ENCODE measurements at places on chromosomes 5 and 9.

- DNase-seq = peak; percentile 86
Observed at GRCh38 chr5:34657274-34657921, 1.3 kb downstream of the RAI14 start.

DNA sequence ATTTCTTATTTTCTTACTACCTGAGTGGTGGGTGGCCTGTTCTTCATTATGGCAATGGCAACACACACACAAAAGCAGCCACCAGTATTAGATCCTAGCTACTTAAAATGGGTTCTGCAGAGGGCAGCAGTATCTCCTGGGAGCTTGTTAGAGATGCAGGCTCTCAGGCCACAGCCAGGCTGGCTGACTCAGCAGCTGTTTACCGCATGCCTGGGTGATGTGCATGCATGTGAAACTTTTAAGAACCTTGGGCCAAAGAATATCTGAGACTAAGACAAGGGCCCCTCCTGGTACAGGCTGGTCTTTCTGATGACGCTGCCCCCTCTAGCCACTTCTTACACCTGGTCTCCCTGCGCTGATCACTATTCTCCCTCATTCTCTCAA, 399.0 kb downstream of the MED10 start:
- no peak for DNase-seq

DNA sequence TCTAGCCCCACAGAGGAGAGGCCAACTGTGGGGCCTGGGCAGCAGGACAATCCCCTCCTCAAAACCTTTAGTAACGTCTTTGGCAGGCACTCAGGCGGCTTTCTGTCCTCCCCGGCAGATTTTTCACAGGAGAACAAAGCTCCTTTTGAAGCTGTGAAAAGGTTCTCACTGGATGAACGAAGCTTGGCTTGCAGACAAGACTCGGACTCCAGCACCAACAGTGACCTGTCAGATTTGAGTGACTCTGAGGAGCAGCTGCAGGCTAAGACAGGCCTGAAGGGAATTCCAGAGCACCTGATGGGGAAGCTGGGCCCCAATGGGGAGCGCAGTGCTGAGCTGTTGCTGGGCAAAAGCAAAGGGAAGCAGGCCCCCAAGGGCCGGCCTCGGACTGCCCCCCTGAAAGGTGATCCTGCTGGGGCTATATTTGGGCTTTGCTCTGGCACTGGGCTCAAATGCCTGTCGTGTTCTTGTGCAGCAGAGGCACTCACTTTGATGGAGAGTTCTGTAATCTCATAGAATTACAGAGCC, 39.4 kb downstream of the KDM3B start:
- DNase-seq = no peak

- DNase-seq = no peak
Observed at GRCh38 chr5:33230467-33231078, 210.2 kb upstream of the TARS1 start.

- no peak for DNase-seq
Observed at GRCh38 chr5:32767948-32768467, 56.9 kb downstream of the NPR3 start.

GRCh38 chr9:131628459-131629225, 83.3 kb downstream of the PRRT1B start:
- DNase-seq = no peak

DNA sequence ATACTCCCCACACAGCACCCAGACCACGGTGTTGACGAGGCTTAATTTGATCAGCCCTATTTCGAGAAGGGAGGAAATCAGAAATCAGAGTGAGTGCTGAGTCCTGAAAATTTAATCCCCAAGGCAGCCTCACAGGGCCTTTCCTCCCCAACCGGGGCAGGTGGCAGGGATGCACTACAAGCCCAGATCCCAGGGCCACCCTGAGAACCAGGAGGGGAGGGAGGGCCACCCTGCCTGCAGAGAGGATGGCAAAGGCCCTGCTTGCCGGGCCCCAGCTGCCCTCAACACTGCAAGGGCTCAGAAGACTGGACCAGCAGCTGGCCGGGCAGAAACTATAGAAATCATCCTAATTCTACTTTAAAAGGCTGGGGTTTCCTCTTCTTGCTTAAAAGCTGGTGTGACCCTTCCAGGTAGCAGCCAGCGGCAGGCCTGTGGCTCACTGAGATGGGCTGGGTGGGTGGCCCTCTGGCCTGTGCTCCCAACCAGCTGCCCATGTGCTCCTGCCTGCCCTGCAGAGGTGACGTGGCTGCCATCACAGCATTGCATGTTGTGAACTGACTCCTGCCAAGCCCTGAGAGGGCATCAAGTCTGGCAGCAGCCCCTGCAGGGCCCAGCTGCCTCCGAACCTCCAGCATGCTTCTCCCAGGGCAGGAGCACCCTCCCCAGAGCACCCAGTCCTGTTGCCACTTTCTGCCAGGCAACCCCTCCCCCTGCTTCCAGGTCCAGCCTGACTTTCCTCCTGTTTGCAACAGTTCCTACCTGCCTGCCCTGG, 122.8 kb downstream of the ADAMTS2 start:
- DNase-seq = no peak

DNA sequence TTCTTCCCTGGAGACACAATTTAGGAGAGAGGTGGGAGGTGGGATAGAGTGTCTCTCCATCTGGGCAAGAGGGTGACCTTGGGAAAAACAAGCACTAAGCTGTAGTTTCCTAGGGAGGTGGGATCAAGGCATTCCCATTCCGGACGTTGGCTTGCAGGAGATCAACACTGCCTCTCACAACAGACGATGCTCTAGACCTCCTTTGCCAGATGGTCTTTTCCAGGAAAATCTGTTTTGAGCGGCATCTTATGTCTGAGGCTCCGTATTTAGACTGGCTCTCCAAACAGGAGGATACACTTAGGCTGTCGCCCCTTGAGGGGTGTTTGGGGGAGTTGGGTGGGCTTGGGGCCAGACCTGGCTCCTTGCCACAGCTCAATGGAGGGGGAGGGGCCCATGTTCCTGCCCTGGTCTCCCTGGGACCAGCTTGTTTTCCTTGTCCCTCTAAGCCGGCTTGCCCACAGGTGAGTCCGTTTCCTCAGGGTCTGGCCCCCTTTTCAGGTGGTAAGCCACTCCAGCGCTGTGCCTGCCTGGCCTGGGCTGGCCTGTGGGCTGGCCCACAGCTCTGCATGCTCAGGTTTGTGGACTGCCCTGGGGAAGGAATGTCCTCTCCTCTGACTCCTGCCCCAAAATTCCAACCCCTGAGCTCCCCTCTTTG, 2.4 kb downstream of the PSD2 start:
- DNase-seq = no peak

DNA sequence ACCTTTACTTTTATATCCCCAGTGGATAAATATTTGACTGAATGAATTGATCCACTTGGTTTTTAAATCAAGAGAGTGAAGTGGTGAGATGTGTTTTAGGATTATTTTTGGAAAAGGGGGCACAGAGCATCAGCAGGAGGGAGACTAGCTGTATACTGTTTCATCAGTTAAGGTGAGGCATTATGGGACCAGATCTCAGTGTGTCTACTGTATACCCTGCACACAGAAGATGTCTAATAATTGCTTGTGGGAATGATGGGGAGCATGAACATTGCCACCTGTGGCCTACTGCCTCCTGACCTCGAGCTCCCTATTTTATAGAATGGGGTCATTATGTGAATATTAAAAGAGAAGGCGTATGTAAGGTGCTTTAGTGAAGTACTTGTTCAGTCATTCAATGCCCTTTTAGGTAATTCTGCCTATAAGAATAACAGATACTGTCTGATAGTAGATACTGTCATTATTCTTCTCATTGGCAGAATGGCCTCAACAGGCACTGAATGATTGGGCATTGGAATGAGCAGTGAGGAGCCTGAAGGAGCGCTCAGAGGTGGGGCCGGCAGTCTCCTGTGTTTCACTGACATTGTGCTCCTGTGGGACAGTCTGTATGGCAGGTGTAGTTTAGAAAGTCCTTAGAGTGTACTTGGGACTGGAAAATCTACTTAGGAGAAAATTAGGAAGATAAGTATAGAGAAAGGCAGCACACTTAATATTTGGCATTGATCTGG, 47.4 kb upstream of the FAM120AOS start:
- no peak for DNase-seq

- DNase-seq = no peak
Observed at GRCh38 chr9:133132174-133132573, 11.1 kb upstream of the RALGDS start.

- no peak for DNase-seq
Observed at GRCh38 chr5:109865637-109866036, 175.9 kb downstream of the MAN2A1 start.

DNA sequence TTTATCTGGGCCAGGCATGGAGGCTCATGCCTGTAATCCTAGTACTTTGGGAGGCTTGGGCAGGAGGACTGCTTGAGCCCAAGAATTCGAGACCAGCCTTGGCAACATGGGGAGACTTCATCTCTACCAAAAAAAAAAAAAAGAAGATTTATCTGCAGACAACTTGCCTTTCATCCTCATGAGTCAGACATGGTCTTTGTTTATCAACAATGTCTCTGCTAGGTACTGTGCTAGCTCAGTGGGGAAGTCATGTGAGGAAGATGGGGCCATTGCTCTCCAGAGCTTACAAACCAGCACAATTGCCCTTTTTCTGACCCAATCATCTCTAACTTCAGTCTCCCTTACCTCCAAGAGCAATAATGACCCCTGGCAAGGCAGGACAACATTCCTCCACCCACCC, 1.6 kb downstream of the URM1 start:
- no peak for DNase-seq

GRCh38 chr9:134216961-134217360, 52.6 kb upstream of the RNU6ATAC start:
- DNase-seq = peak; percentile 80

- DNase-seq = peak; percentile 93
Observed at GRCh38 chr5:109690242-109690974, 681 bp downstream of the MAN2A1 start.
